ENCODE measurements at places on chromosomes 4 and X. TPM values are rescaled to one million over a fixed set of nuclear protein-coding genes. Genes with fewer than 3 reads are reported as not detected.

DNA sequence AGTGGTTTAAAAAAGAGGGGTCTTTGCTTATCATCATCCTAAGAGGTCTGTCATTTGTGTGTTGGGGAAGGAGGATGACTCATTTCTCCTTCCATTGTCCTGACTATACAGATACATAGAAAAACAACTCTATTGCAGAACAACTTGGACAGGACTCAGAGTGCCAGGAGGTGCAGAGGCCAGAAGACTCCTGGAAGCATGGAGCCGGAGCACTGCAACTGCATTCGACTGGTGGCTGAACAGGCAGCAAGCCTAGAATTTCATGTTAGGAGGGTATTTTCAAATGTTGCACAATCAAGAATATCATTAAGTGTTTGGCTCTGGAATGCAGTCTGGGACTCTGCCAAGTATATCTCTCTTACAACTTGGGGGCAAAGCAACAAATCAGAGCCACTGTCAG is 35.0 kb upstream of the MAML3 start:
- no peak for DNase-seq

- peak; percentile 75 for DNase-seq
Measured at GRCh38 chrX:151753313-151754046, 18.9 kb downstream of the CNGA2 start.

- no peak for DNase-seq
Measured at GRCh38 chr4:8167291-8167690, 8.7 kb upstream of the ABLIM2 start.

DNA sequence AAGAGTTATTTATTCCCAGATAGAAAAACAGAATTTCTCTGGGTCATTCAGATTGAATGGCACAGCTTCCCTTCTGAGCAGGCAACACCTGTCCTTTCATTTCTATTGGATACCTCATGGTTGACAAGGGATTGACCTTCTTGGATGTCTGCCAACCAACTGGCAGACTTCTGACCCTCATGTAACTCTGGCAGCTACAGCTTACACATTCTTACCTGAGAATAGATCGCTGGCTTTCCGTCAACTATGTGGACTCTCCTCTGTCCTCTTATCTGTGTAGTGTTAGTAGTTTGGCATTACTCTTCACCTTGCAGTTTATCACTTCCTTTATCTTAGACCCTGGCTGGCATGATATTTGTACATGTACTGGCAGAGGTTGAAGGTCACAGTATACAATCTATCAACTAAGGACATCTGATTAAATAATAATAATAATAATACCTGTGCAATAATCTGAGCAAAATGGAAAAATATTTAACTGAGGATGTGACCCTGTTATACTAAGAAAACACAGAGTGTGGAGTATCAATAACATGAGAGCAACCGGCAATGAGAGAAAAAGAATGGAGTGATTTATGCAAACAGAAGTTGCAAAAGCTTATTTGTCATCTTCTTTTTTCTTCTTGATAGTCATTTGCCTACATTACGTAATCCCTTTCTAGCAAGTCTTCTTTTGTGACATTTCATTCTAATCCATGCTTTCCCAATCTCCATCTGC is 1118.2 kb downstream of the ARAP2 start:
- DNase-seq = no peak

DNA sequence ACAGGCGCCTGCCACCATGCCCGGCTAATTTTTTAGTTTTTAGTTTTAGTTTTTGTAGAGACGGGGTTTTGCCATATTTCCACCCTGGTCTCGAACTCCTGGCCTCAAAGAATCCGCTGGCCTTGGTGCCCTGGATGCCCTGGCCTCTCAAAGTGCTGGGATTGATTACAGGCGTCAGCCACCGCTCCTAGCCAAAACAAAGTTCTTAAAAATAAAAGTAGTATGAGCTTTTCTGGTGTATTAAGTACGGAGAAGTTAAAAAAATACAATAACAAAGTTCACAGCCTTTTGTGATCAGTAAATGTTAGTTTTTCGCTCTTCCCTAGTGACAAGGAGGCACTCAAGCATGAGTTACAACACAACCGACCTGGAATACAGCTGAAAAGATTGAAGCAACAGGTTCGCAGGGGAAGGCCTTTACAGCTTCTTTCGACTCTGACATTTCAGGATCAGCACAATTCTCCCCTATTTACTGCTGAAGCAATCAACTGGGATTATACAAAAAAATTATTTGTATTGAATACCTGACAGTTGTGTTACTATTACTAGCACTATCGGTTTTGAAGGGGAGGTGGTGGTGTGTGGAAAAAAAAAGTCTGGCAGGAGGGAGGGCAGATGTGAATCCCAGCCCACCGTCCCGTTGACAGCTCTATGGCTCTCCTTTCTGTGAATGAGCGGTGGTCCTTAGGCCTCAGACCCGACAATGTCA is 893 bp upstream of the METAP1 start:
- no peak for DNase-seq

DNA sequence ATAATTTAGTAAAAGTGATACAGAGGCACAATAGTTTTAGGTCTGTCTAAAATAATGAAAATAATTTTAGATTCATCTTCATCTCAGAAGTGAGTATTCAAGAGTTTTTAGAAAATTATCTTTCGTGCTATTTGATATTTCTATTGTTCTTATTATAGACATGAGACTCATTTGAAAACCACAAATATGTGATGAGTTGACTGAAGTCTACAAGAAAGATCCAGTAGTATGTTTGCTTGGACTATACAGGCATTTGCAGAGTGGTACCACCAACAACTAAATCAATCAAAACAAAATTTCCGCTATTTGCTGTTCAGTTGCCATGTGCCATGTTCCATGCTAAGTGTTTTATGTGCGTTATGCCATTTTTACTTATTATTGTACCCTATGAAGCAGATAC is 1318.5 kb downstream of the STIM2 start:
- no peak for DNase-seq

DNA sequence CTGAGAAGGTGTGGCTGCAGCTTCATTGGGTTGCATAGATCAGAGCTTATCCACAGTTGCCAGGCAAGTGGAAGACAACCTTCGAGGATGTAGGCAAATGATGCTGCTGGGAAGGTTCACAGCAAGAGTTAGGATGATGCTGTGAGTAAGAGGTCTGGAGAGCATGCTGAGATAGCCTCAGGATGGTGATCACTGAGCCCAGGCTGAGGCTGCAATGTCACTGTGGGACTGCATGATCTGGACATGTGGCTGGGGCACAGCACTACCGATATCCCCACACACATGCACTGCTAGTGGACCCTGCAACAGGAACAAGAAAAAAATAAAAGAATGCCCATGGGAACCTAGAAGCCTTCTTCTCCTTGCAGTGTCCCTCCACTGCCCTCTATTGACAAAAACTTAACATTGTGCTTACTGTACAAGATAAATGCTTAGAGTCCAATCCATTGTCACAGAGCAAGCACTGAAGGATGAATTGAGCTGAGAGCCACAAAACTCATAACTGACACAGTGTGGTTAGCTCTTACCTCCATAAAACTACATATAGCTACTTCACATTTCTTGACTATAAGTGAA is 105.6 kb downstream of the CNKSR2 start:
- peak; percentile 22 for DNase-seq

- DNase-seq = no peak
Measured at GRCh38 chr4:124591637-124592036, 120.9 kb downstream of the ANKRD50 start.

- no peak for DNase-seq
Measured at GRCh38 chrX:152900937-152901445, 3.1 kb downstream of the ZNF185 start.

Gene BTK
- total RNA-seq = 0.07 TPM

Gene CXXC4
- total RNA-seq = 0.67 TPM
